ENCODE measurements at places on chromosomes 7 and 10. TPM values are rescaled to one million over a fixed set of nuclear protein-coding genes. Genes with fewer than 3 reads are reported as not detected.

- no peak for DNase-seq
These were observed 203.4 kb downstream of the PRPF18 start for GRCh38 chr10:13790196-13790595.

DNA sequence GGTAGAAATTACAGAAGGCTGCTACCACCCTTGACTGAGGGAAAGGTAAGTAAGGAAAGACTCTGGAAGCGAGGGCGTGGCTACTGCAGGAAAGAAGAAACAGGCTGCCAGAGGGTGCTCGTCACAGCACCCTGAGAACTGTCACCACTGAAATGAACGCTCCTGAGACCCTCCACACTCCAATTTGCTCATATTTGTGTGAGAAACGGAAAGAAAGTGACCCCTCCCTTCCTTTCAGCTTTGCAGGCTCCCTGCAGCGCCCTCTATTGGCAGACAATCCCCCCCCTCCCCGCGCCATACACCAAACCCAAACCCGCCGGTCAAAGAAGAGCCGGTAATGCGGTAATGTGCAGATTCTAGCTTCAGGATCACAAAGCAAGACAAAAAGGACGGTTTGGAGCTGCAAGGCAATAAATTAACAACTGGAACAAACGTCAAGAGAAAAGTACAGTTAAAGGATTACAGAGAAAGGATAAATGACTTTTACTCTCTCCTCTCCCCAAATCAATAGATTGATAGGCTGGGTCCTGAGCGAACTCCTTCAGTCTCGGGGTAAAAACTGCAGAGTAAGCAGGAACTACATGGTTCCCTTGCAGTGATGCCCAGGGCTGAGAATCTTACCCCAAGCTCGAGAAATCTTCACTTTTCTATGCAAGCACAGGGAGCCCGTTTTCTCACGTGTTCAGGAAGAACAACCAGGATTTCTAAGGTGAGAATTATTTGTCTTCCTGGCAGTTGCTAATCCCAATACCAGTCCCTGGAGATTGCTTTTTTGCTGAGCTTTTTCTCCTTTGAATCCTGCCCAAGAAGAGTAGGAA is 47.6 kb downstream of the STEAP1B start:
- DNase-seq: no peak

GRCh38 chr7:50358779-50359178 is 54.3 kb downstream of the IKZF1 start:
- DNase-seq: no peak

DNA sequence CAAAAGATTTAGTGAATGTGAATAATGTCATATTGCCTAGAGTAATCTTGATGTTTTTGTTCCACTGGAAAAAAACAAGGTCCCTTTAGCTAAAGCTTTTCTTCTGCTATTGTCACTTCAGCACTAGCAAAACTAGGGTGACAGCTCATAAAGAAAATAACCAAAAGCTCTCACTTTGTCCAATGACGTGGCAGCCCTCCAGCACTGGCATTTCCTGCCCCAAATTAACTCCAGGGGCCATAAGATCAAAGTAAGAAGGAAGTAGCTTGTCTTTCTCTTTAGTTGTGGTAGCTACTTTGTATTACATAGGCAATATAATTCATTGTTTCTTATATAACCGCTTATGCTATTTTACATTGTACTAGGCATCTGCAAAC is 47.3 kb downstream of the LRRN3 start:
- peak; percentile 67 for DNase-seq

GRCh38 chr7:151228024-151228866 is 1.2 kb upstream of the ABCF2 start:
- DNase-seq: no peak

- DNase-seq: no peak
These were observed 31.1 kb downstream of the CELF2 start for GRCh38 chr10:11048707-11049278.

DNA sequence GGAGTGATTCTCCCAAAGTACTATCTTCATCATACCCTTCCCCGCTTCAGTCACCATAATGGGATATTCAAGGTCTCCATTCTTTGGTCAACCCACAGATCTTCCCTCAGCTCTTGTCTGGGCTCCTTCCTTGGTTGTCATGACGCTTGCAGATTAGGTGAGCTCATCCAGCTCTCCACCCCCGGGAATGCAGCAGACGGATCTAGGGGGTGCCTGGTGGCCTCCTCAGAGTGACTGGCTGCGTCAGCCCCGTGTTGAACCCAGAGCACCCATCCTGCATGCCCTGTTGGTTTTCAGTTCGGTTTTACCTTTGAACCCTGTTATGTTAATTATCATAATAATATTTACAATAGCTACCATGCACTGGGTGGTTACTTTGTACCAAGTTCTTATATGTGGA is 6.4 kb downstream of the NEURL1 start:
- DNase-seq: no peak

GRCh38 chr10:108112218-108112617 is 947.7 kb upstream of the SORCS1 start:
- no peak for DNase-seq

- no peak for DNase-seq
These were observed 123.8 kb downstream of the KCNMA1 start for GRCh38 chr10:77513781-77514331.

- DNase-seq: no peak
These were observed 294.3 kb downstream of the BBS9 start for GRCh38 chr7:33423646-33424020.

GRCh38 chr7:66362136-66362535 is 157.0 kb downstream of the TPST1 start:
- DNase-seq: no peak

DNA sequence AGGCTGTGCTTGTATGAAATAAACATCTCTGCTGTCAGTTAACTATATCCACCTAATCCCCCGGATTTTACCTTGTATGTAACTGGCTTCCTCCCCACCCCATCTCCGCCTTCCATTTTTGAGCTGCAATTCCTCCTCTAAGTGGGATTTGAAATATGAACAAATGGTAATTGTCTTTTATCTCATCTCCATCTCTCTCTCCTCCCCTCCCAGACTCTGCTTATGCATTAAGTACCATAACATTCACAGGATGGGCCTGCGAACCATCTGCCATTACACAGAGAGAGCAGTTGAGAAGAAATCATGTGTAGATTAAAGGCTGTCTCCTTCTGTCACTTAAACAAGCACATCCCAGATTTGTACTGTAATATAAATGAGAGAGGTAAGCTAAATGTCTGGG is 1169.9 kb downstream of the TYW1 start:
- DNase-seq: no peak

DNA sequence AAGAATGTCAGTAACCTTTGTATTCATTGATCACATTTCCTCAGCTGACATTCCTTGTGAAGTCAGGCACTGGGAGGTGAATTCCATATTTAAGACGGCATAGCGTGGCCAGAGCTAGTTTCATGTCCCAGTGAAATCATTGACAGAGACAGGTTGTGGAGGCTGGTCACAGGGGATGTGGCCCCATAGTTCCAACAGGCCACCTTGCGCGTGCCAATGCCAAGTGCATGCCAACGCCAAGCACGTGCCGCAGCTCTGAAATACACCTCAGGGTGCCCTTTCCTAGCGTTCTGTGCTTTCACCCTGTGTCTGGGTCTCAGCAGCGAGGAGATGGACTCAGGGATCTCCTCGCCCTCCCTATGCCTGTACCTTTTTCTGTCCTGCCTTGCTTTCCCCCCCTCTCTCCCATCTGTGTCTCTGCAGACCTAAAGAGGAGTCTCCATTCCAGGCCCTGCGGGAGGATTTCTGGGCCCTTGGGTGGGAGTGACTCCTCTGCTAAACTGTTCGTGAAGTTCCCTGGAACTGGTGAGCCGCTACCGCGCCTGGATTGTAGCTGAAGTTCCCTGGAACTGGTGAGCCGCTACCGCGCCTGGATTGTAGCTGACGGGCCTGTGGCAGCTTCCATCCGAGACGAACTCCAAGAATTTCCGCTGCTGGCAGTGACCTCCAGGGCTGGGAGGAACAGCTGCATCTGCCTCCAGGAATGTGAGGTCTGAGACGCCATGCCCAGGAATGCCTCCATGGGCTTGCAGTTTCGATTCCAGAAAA is 19.7 kb downstream of the AQP1 start:
- DNase-seq: no peak

DNA sequence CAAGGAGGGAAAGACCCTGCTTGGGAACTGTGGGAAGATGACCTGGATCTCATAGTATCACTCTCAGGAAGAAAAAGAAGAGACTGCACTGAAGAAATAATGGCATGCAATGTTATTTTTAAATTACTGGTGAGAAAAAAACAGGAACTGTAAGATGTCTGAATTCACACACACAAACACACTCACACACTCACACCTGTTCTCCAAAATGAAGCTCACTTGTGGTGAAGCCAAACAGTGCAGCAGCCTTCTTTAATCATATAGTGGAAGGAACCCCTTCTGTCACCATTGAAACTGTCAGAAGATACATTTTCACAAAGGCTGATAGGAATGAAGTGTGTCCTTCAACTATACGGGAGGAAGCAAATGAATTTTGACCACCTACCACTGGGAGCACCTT is 156.5 kb upstream of the GHITM start:
- DNase-seq: no peak

- no peak for DNase-seq
These were observed 682.7 kb upstream of the IGFBP3 start for GRCh38 chr7:46603780-46604179.

- peak; percentile 42 for DNase-seq
These were observed 138.2 kb downstream of the SVIL start for GRCh38 chr10:29496341-29497162.

- DNase-seq: no peak
These were observed 25.0 kb downstream of the CLEC2L start for GRCh38 chr7:139548302-139549028.

GRCh38 chr10:83881661-83882060 is 257.6 kb upstream of the GHITM start:
- DNase-seq: no peak

DNA sequence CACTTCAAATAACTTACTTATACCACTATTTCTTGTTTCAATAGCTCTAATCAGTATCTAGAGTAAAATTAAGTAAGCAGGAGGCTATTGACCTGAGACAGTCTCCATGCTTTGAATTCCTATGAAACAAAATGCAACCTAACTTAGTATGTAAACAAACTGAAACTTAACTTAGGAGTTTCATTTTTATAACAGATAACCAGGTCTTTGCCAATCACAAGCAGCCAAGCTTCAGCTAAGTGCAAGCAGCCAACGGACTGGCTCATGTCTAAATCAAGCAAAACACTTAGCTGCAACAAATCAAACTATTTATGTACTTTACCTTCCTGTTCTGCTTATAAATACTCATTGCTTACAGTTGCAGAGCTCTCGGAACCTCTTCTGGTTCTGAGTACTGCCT is 4.4 kb upstream of the GSTK1 start:
- no peak for DNase-seq

DNA sequence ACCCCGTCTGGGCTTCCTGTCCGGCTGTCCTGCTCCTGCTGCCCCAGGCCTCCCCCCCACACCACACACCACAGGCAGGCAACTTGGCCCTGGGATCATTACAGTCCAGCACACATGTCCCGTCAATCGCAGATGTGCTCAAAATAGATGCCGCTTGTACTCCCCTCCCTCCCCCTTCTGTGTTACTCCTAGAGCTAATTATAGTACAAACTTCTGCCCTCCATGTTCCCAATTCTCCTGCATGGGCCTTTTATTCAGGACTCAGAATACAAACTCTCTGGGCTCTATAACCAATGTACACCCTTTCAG is at the start of gene SYNPO2L:
TSS of gene SYNPO2L (minus strand) at position 40 of the 309 bp plus-strand sequence. CDS start 107 bp downstream, outside the sequence.
- no peak for DNase-seq

- no peak for DNase-seq
These were observed 412.4 kb upstream of the NRP1 start for GRCh38 chr10:33746836-33747268.

DNA sequence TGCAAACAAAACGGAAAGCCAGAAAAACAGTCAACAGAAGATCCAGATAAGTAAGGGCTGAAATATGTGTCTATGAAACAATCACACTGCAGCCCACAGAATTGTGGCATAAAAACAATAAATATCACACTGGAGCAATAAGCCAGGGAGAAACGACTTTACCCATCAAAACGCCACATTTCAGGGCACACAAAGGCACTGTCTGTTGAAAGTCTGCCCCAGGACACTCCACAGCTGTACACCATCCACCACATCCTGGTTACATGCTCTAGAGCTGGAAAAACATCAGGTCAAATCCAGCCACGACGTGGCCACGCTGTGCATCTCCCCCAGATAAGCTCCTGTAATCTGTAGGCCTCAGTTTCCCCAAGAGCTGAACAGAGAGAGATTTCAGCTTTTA is 88.7 kb downstream of the COBL start:
- no peak for DNase-seq

DNA sequence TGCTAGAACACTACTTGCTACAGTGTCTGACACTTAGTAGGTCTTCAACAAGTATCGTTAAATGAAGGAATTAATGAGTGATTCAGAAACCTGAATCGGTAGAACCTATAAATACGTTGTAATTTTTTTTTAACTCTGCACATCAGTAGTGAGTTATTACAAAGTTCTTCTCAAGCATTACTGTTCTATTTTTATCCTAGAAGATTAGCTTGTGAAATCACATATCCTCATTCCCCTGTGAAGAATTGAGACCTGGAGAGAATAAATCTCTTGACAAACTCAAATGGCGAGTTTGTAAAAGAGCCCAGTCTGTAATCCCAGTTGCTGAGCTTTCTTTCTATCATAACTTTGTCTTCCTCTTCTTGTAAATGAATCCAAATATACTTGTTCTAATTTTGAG is 34.7 kb downstream of the HYAL4 start:
- no peak for DNase-seq

GRCh38 chr7:129494041-129494440 is 8.3 kb upstream of the SMKR1 start:
- DNase-seq: no peak

- DNase-seq: no peak
These were observed 563.1 kb upstream of the GALNT17 start for GRCh38 chr7:70568674-70569334.

DNA sequence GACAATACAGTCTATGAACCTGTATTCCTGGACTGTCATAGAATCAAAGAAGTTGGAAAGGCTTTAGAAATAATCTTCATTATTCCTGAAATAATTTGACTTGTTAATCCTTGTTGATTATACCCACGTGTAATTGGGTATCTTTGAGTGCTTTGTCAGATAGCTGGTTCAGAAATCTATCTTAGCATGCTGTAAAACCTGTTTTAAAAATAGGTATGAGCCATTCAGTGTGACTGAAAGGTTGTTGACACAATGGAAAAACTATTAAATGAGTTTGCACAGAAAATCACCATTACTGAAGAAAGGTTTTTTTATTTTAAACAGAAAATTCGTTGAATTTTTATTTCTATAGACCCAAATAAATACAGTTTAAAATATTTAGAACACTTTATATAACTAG is 38.7 kb downstream of the PHTF2 start:
- no peak for DNase-seq

SERPINE1 gene
- total RNA-seq: 0.11 TPM

XRCC2 gene
- total RNA-seq: 1.1 TPM

CFAP70 gene
- total RNA-seq: 9.0 TPM

BCL7B gene
- 59.5 TPM for total RNA-seq

OR2F2 gene
- not detected for total RNA-seq

LARP4B gene
- total RNA-seq: 94.8 TPM

FAM237B gene
- not detected for total RNA-seq

LIPK gene
- total RNA-seq: not detected

RNF148 gene
- not detected for total RNA-seq

HKDC1 gene
- total RNA-seq: 0.65 TPM

ANK3 gene
- 1.6 TPM for total RNA-seq

CDK5 gene
- total RNA-seq: 4.1 TPM

SMNDC1 gene
- total RNA-seq: 39.5 TPM

PDE1C gene
- not detected for total RNA-seq

SLC29A4 gene
- total RNA-seq: 0.05 TPM

CDCA7L gene
- 42.1 TPM for total RNA-seq

CXCL12 gene
- not detected for total RNA-seq

EPO gene
- not detected for total RNA-seq

EPHB6 gene
- 48.6 TPM for total RNA-seq

VAX1 gene
- not detected for total RNA-seq

UBE3C gene
- total RNA-seq: 59.4 TPM

H2BK1 gene
- 2.6 TPM for total RNA-seq
